Stimulated activated CD4-positive, alpha-beta T cell treated with anti-CD3 and anti-CD28 coated beads, Interleukin-1b, Interleukin-23, amount 100 ng/mL, for 24 hours (primary cell): ENCODE measurements at places on chromosomes 6 and 20.

DNA sequence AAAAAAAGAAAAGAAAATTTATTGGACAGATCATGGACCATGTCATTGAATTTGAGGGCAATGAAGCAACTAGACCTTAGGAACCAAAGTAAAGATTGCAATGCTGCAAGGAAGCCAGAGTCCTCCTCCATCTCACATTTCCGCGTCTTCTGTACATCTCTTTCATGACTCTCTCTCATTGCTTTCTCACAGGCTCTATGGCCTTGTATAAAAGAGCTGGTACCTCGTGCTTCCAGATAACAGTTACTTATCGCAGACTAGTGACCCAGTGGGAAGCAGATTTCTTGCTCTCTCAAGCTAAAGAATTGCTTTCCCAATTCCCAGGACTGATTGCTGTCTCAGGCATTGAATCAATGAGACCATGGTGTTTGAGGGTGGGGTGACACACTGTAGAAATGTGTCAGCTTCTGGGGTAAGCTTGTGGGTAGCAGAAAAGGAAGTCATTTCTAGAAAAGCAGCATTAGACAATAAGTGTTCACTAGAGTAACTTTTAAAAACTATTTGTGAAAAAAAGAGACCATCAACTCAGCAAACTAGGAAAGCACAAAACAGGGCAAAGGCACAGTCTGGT lies 635.3 kb downstream of the UTRN start:
- DNase-seq, result no peak

GRCh38 chr6:153003366-153003690 lies 819 bp upstream of the MTRF1L start:
- no peak for DNase-seq

- no peak for DNase-seq
Observed at GRCh38 chr6:138162111-138162954, 594 bp downstream of the ARFGEF3 start.

DNA sequence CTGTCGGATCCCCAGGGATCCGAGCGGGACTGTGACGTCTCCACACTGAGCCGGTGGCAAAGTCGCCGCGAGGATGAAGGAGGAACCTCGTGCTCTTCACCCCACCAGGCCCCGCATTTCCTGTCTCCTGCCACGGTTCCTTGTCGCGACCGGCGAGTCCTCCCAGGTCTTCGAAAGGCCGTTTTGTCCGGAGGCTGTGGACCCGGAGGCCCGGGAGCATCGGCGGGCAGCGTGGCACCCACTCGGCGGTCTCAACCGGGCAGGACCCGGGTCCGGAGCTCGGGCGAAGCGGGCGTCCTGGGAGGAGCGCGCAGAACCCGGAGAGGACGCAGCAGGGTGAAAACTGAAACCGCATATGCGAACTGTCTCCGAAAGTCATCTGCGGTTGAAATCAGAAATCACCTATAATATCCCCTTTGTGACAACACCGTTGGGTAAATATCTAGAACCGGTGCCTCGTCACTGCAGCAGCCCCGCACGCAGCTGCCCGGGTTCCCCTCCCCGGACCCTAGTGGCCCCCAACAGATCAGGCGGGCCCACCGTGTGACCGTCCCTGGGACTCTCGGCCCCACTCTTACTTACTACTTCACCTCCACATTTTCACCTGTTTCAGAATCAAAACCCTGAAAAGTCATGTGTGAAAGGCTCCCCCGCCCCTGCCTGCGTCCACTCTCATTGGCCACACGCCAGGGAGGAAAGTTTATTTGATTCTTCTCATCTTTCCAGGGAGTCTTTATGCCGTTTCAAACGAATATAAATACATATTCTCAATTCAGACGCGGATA lies 3.1 kb upstream of the ULBP2 start:
- no peak for DNase-seq
